ENCODE measurements at places on chromosomes 3 and 15. TPM values are rescaled to one million over a fixed set of nuclear protein-coding genes. Genes with fewer than 3 reads are reported as not detected.

DNA sequence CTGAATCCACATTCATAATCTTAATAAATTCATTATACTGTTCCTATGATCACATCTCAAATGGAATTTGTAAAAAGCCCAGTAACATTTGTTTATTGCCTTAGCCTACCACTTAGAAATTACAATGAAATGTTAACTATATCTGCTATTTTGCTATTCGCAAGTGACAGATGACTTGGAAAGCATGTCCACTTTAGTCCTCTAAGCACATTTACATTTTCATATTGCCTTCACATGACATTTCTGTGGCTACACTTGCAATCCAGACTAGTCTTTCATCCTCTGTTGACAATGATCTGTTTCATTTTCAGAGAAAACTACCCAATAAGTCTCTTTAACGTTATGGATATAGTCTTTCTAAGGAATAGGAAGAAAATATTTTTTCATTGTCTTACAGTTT is 741.8 kb downstream of the FHIT start:
- no peak for DNase-seq

DNA sequence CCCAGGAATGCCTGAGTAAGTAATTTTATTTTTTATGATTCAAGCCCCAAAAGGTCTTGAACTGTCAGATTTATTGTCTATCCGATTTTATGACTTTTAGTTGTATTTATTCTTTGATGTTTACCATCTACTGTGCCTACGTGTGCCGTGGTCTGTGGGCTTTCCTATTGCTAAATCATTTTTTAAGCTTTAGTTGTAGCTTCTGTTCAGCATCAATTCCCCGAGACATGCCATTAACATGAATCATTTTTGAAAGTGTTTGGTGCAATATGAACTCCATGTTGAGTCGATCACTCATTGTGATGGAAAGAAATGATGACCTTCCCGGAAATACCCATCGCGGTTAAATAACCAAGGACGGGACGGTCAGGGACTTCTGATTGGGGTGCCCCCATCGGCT is 268.7 kb upstream of the THRB start:
- peak; percentile 7 for DNase-seq

Gene SENP7
- 9.2 TPM for total RNA-seq

GRCh38 chr3:138465925-138466324 is 31.5 kb downstream of the ESYT3 start:
- DNase-seq = peak; percentile 62

DNA sequence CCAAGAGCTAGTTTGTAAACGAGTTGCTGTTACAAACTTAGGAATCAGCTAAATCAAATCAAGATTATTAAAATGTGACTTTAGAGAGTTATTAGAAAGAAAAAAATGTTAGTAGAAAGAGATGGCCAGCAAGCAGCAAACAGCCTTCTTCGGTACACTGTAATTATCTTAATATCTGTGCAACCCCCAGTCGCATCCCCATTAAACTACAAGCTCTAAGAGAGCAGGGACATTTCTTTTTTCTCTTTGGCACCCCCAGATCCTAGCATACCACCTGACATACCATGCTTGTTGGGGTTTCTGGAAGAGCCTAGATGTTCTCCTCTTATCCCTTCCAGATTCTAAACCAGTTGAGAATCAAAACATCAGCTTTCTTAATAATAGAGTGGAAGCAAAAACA is 45.1 kb upstream of the LIPC start:
- no peak for DNase-seq

DNA sequence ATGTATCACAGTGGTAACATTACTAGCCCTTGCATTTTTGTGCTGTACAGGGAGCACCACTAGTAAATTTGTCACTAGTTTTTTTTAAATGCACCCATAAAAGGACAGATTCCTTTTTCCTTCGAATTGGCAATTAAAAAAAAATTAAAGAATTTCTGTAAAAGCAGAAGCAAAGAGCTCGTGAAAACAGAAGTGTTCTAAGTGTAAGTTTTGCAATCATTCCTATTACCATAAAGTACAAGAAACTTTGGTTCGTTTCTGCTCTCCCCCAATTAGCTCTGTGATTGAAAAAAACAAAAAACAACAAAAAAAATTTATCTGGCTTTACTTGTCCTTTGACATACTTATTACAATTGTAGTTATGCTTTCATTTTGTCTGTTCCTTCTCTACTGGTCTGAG is 5.3 kb downstream of the SERP1 start:
- no peak for DNase-seq

Gene LMLN
- total RNA-seq = 12.2 TPM

GRCh38 chr3:188196232-188196990 is 42.5 kb downstream of the LPP start:
- DNase-seq = peak; percentile 30

- no peak for DNase-seq
These were observed 24.5 kb downstream of the DUSP7 start for GRCh38 chr3:52031896-52032295.

Gene SH2D7
- total RNA-seq = not detected

Gene ACTRT3
- 6.5 TPM for total RNA-seq

Gene COL8A1
- total RNA-seq = 102 TPM

GRCh38 chr3:112302150-112302830 is 8.3 kb upstream of the SLC9C1 start:
- DNase-seq = no peak

Gene PLCL2
- not detected for total RNA-seq

- DNase-seq = no peak
These were observed 13.3 kb upstream of the CD47 start for GRCh38 chr3:108103886-108104797.

DNA sequence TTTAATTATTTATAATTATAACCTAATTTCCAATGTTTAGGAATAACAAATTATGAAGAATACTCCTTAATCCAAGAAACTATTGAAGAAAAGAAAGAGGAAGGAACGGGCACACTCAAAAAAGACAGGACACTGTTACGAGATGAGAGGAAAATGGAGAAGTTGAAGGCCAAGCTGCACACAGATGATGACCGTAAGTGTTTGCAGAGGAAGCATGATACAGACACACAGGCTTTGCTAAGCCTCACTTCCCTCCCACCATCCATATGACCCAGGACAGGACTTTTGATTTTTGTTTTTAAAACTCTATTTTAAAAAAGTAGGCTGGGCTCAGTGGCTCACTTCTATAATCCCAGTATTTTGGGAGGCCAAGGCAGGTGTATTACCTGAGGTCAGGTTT is 389.4 kb upstream of the TPM1 start:
- no peak for DNase-seq

DNA sequence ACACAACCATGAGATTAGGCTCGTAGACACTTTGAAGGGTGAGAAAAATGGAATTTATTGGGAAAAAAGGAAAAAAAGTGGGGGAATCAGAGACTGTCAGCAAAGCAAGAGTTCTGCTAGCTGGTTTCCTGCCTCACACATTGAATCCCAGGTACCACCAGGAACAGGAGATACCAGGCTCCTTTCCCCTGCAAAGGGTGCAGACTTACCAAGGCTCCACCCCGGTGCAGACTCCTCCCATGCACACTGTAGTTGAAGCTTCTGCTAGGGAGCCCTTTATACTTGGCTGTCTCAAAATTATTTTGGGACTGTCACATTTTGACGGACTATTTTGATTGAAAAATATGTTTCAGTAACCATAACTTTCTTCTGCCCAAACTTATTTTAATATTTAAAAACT is 819.9 kb upstream of the GBE1 start:
- DNase-seq = no peak
